ENCODE measurements at places on chromosomes 6 and 20.

- DNase-seq: no peak
Measured at GRCh38 chr6:44021589-44022295, 105.5 kb downstream of the MRPL14 start.

GRCh38 chr20:50321797-50322480, 131.3 kb downstream of the CEBPB start:
- DNase-seq: no peak

- DNase-seq: no peak
Measured at GRCh38 chr20:40802886-40803285, 113.8 kb upstream of the MAFB start.

- DNase-seq: no peak
Measured at GRCh38 chr6:13012977-13013680, 296.6 kb downstream of the PHACTR1 start.

- DNase-seq: no peak
Measured at GRCh38 chr6:1895721-1896120, 286.0 kb downstream of the FOXC1 start.

GRCh38 chr6:159969921-159970320, 1.0 kb downstream of the IGF2R start:
- no peak for DNase-seq

- DNase-seq: no peak
Measured at GRCh38 chr20:46823271-46823751, 71.3 kb upstream of the EYA2 start.

- DNase-seq: no peak
Measured at GRCh38 chr6:74579794-74580193, 626.1 kb downstream of the COL12A1 start.

DNA sequence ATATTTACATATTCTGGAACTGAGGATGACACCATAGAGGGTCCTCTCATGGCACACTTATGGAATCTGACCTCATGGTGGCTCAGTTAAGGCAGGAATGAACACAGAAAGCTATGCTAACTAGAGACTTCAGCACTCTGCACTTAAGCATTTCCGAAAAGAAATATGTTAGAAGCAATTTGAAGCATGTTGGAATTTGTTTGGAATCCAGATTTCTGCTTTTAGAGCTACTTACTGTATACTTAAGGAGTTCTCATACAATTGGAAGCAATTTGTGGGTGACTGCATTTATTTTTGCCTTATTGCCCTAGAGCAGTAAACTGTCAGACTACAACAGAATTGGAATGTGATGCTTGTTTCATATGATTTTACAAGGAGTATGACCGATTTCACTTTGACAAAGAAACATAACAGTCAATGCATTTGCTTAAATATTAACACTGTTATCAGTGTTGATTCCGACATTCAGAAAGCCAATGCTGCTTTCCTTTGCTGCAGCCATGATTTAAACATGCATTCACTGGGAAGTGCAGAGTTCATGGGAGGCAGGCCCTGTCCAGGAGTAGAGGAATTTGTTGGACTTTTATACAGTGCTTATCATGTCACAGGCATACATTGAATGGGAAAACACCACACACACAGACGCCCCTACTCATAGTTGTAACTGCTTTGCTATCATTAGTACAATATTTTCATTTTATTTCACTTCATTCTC, 244.4 kb downstream of the SAMD5 start:
- DNase-seq: no peak

GRCh38 chr20:389220-389619, 8.7 kb downstream of the TRIB3 start:
- DNase-seq: no peak

DNA sequence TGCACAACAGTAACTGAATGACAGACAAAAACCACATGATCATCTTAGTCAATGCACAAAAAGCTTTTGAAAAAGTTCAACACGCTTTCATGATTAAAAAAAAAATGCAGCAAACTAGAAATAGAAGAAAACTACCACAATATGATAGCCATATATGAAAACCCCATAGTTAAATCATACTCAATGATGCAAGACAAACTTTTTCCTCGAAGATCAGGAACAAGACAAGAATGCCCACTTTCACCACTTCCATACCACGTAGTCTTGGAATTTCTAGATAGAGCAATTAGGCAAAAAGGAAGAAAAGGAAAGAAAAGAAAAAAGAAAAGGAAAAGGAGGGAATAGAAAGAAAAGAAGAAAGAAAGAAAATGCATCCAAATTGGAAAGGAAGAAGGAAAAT, 44.6 kb upstream of the SLC23A2 start:
- no peak for DNase-seq

- DNase-seq: no peak
Measured at GRCh38 chr20:8790442-8791074, 278.3 kb upstream of the PLCB4 start.

- no peak for DNase-seq
Measured at GRCh38 chr6:228881-229651, 63.2 kb upstream of the DUSP22 start.

GRCh38 chr6:10425176-10425974, 10.5 kb upstream of the TFAP2A start:
- no peak for DNase-seq

GRCh38 chr6:135002229-135002844, 52.3 kb downstream of the HBS1L start:
- DNase-seq: no peak

DNA sequence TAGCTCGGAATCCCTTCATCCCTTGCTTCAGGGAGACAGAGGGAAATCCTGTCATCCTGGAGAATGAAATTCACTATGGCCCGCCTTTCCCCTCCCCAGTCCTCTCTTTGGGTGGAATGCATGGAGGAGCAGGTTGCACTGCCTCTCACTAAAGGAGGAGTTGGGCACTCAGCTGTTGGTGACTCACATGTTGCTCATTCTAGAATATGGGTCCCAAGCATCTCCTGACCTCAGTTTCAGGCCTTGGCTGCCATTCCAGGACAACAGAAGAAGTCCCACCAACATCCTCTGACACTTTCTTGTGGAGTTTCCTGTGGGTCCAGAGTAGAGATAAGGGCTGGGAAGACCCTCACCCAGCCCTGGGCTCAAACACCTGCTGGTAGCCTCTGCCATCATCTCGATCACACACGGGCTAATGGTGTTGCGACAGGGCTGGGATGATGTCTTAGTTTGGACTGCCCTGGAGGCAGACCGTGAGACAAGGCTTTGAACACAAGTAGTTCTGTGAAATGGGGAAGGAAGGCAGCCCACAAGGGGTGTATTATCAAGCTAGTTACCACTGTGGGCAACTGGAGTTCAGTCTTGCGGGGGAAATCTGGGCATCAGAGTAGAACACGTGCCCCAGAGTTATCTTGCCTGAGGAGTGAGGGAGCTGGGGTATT, 52.4 kb upstream of the RNF24 start:
- DNase-seq: no peak

DNA sequence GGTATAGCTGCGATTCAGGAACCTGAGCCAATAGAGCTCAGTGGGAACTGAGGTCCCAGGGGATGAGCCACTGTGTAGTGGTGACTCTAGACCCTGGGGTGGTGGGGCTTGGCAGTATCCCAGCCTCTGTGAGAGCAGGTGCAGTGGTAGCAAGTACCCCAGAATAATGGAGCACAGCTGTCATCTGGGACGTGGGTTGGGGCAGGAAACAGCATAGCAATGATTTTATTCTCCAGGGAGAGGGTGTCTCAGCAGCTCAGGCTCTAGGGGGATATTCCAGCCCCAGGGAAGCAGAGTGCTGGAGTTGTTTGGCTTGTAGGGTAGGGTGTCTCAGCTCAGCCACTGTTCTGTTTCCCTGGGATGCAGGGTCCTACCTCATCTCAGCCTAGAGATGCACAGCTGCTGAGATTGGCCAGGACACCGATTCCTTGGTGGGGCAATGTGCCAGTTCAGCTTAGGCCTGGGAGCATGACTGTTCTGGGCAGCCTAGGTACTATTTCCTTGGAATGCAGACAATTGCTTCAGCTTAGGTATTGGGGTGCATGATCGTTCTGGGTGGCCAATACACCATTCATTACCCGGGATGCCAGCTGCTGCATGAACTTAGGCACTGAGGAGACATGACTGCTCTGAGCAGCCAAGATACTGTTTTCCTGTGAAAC, 34.0 kb upstream of the NUP153 start:
- DNase-seq: no peak

- DNase-seq: no peak
Measured at GRCh38 chr20:8367689-8368088, 235.6 kb downstream of the PLCB1 start.

DNA sequence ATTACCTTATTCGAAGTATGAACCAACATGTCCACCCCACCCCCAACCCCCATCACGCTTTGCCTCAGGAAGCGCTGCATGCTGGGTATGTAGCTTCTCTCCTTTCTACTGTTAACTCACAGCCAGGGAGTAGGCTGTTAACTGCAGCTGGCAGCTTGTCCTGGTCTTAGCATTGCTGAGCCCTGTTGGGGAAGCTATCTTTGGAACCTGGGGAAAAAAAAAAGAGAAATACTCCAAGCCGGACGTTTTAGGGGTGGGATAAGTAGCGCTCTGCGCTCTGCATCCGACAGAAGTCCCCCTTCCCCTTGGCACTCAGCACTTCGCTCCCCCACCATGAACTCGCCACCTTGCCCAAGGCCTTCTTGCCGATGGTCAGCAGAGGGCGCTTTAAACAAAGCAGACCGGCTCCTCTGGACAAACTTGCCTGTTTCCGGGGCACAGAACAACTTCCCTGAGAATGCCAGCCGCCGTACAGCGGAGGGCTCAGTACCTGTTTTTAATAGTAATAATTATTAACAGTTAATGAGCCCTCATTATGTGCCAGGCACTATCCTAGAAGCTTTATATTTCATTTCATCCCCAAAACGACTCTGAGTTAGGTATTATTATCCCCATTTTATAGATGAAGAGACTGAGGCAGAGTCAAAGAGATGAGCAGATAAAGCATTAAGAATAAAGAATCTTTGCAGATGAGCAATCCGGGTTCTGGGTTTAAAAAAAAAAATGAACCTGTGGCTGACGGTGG, 35.2 kb upstream of the MDFI start:
- peak; percentile 48 for DNase-seq

- DNase-seq: no peak
Measured at GRCh38 chr20:46621492-46621891, 29.8 kb downstream of the SLC13A3 start.

DNA sequence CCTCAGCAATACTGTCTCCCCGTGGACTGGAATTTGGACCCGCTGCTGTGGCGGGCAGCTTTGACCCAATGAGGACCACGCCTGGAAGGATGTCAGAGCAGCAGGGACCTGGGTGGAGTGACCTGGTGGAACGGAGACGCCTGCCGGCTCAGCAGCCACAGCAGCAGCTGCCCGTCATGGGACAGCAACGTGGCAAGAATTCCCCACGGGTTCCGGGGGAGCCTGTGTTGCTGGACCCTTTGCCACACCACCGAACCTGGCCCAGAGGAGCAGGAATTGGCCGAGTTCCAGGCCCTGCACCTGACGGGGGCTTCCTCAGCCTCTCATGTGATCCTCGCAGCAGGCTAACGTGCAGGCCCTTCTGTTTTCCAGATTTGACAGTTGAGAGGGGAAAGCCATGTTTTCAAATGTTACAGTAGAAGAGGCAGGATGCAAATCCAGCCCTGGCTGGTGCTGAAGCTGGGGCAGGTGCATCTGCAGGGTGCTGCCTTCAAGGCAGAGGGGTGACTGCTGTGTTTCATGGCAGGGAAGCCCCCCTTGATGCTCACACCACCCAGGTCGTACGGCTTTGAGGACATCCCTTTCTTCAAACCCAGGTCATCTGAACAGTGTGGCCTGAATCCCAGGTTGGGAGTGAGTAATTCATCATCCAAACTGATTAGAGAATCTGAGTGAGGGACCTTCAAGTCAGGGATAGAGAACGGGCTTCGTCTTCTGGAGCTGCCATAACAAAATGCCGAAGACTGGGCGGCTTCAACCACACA, 93.4 kb downstream of the THBS2 start:
- no peak for DNase-seq

GRCh38 chr6:157316871-157317814, 6.2 kb downstream of the TMEM242 start:
- no peak for DNase-seq

DNA sequence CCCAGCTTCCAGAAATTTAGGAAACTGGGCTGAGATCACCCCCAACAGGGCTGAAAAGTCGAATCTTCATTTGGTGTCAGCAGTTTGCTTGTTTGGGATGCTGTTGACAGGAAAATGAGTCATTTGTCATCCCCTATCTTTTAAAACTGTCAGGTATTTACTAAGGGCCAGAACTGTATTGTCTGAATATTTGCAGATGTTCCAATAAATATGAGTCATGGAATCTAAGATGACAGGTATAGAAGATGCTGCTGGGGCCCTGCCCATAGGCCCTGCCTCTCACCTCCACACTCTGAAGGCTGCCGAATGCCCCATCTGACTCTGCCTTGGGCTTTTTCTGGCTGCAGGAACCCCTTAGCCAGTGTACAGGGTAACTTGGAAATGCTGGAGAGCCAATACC, 3.9 kb downstream of the ETV7 start:
- DNase-seq: no peak

GRCh38 chr6:165663736-165664558, 906 bp upstream of the PDE10A start:
- DNase-seq: no peak

DNA sequence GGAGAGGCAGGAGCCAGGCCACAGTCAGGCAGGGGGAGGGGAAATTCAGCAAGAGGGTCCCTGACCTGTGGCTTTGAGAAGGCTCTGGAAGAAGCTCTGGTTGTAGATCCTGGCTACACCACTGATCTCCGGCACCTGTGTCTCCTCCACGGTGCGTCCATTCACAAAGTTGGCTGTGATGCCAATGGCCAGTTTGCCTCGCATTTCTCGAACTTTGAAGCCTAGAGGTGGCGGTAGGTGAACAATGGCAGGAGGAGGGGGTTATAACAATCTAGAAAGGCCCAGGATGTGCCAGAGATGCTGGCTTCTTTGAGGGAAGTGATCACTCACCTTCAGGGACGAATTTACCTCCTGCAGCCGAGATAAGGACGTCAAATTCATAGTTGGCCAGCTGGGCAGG, 3.4 kb downstream of the MICAL1 start:
- DNase-seq: no peak

DNA sequence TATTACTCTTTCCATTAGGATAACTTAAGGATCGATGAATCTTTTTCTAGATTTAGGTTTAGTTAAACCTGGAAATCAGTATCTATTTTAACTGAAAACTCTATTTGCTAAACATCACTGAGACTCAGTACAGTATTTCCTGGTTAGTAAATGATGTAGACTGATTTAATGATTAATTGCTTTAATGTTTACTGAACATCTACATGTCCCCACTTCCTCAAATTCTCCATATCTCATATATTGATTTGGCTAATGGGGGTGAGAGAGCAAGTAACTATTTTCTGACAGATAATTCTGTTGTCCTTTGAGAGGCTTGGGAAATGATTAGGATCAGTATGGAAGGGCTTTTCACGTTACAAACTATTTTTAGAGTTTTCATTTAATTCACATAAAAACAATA, 10.3 kb downstream of the MKKS start:
- no peak for DNase-seq

DNA sequence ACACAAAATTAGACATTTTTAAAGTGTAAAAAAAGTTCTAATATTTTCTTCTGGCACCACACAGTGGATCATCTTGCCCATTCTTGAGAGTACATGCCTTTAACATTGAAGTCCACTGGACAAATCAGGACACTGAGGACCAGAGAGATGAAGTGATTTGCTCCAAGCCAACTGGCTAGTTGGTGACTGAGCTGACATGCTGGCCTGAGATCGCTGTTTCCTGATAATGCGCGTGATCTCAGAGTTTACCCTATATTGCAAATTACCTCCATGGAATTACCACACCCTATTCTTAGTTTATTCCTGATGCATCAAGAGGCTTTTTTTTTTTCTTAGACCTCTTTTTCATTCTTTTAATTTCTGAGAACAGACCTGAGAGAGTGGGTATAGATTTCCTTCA, 432.8 kb downstream of the CD83 start:
- DNase-seq: no peak

GRCh38 chr6:152673236-152673635, 24.5 kb upstream of the MYCT1 start:
- DNase-seq: no peak

- no peak for DNase-seq
Measured at GRCh38 chr6:167812088-167812487, 14.6 kb upstream of the AFDN start.

Measured in stimulated activated CD4-positive, alpha-beta T cell treated with anti-CD3 and anti-CD28 coated beads, TNF-alpha, amount 100 ng/mL, for 1 hour (primary cell).